ENCODE measurements at places on chromosomes 6 and 20. TPM values are rescaled to one million over a fixed set of nuclear protein-coding genes. Genes with fewer than 3 reads are reported as not detected.

OR12D3 gene
- not detected for total RNA-seq

FOXC1 gene
- 4.6 TPM for total RNA-seq

CRIP3 gene
- total RNA-seq, result not detected

PCK1 gene
- total RNA-seq, result not detected

DTD1 gene
- 154 TPM for total RNA-seq

TP53TG5 gene
- not detected for total RNA-seq

KIF13A gene
- 22.9 TPM for total RNA-seq

CAPN11 gene
- total RNA-seq, result not detected

PARD6B gene
- total RNA-seq, result 4.7 TPM

ATP6V1G2 gene
- 2.3 TPM for total RNA-seq

TCF21 gene
- total RNA-seq, result not detected

CABLES2 gene
- 12.9 TPM for total RNA-seq

EYS gene
- 0.81 TPM for total RNA-seq

PPARD gene
- 7.2 TPM for total RNA-seq

NR2E1 gene
- 0.05 TPM for total RNA-seq

ANKRD66 gene
- not detected for total RNA-seq

NRN1 gene
- total RNA-seq, result 8.7 TPM

HINT3 gene
- 22.0 TPM for total RNA-seq

C20orf141 gene
- not detected for total RNA-seq

CFB gene
- 4.0 TPM for total RNA-seq

PLA2G7 gene
- total RNA-seq, result not detected

PPIL4 gene
- 30.8 TPM for total RNA-seq

NKX2-2 gene
- 4.4 TPM for total RNA-seq

LY6G6F gene
- total RNA-seq, result not detected

Data from A172 (cell line).